ENCODE measurements at places on chromosomes 7 and 10.

DNA sequence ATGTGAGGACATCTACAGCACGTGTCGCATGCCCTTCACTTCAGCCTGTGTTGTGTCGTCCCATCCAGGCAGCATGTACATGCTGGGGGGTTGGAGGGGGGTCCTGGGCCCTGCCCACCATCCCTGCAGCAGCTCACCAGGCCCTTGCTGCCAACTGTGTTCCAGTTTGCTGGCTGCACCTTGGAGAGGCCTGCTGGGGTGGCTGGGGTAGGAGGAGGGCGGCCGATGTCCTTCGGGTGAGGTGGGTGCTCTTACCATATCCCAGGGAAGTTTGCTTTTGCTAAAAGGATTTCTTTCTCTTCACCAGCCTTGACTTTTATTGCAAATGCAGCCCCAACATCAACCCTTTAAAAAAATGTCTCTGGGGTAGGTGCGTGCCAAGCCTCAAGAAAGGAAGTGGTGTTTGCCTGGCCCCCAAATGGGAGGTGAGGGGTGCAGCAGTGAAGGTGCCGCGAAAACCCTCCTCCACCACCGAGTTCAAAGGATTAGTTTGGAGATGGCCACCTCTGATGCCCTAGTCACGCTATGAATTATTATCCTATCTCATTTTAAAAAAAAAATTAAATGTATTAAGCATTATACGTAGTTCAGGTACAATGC lies 165.8 kb upstream of the KLF6 start:
- DNase-seq, result no peak

DNA sequence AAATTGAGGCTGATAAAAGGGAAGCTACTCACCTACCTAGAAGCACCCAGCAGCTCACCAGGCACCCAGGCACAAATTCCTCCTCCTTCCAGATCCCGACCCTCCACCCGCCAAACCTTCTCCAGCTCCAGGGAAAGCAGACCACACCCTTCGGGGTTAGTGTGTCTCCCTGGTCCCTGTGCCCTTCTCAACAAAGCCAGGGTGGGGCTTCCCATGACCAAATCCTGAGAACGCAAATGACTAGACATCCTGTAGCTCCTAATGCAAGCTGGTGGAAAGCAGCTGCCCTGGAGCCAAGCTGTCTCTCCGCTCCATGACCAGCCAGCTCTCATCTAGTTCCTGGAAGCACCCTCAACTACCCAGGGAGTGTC lies 4.4 kb downstream of the TBX20 start:
- DNase-seq, result no peak

- DNase-seq, result no peak
Observed at GRCh38 chr7:40879941-40880543, 745.2 kb downstream of the SUGCT start.

DNA sequence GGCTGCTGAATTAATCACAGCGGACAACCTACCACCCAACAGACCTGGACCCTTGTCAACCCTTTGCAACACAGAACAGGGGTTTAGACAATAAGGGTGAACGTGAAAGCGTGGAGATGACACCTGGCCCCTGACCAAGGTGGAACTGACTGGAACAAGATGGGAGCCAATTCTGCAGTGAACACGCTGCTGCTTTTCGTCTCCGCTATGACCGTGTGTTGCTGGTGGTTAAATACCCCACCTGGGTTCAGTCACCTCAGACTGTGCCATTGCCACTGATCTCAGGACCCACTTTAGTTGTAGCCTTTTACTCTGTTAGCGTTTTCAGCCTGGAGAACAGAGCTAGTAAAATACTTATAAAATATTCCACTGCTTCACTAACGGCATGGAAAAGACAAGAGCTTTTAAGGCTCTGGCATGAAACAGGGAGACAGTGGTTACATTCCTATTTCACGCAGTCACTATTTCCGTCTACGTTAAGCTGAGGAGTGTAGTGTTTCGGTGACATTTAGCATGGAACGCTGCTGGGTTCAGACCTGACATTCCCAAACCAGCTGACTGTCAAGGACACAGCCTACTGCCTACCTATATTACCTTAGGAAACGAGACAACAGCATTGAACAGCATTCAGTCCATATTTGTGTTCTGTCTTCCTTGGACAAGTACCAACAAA lies 119.5 kb upstream of the PRSS1 start:
- DNase-seq, result no peak

GRCh38 chr10:64867501-64867962 lies 1346.3 kb downstream of the REEP3 start:
- DNase-seq, result no peak

DNA sequence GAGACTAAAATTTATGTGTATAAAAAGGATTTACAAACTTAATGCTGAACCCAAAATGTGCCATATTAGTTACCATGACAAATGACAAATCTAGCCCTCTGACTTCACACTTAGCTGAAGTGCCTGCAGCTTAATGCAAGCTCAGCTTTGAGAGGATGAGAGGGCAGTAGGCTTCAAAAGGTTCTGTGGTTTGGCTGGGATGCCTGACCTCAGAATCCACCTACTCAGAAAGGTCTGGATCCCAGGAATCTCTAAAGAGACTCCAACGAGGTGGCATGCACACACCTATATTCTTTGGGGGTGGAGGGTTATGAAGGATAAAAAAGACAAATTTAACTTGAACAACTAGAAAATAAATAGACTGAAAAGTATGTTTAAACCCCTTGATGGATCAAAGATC lies 213.4 kb downstream of the TAX1BP1 start:
- DNase-seq, result no peak

DNA sequence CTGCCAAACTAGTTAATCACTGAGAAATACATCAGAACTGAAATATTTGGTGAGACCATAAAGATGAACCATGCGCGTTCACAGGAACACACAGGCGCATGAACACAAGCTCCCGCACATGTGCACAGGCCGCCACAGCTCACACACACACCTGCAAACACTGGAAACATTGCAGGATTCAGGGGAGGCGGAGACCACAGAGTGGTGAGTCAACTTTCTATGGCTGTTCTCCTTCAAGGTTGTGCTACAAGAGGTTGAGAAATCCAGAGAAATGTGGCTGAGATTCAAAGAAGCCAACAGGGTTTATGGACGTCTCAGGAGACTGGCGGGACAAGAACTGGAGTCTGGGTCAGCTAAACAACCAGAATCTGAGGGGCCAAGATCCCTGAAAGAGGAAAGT lies 17.8 kb downstream of the ESYT2 start:
- DNase-seq, result no peak
